ENCODE measurements at places on chromosomes 13 and 19.

- DNase-seq = no peak
These were observed 178.9 kb downstream of the UGGT2 start for GRCh38 chr13:95874286-95874685.

- no peak for DNase-seq
These were observed 192.8 kb downstream of the GGACT start for GRCh38 chr13:100395698-100396373.

- DNase-seq = no peak
These were observed 16.6 kb downstream of the PRKCSH start for GRCh38 chr19:11451871-11452619.

DNA sequence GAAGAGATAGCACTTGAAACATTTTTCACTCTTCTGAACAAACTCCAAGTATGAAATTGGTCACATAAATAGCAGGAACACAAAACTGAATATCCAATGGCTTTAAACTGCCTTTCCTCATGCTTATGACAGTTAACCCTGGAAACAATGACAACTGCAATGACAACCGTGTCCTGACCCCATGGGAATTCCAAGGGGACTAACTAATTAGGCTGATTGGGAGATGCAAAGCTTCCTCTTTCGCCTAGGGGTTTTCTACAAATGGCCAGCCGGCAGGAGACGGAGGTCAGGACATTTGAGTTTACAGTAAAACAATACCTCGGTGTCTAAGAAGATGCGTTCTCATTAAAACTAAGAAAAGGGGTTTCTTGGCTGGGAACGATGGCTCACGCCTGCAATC lies 53.0 kb upstream of the URAD start:
- no peak for DNase-seq

DNA sequence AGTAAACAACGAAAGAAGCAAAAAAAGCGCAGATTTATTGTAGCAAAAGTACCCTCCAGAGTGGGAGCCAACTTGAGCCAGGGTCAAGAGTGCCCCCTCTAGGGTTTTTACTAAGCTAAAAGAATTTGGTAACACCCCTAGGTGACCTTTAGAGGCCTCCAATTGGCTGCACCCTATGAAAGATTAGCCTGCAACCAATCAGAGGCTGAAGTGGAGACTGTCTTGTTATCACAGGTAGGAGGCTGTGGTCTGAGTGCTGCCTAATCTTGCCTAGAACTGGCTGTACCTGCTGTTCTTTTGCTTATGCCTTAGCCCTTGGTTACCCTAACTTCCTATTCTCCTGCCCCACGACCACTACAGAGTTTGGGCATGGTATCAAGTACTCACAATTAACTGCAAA lies 38.3 kb downstream of the ANKRD10 start:
- no peak for DNase-seq

DNA sequence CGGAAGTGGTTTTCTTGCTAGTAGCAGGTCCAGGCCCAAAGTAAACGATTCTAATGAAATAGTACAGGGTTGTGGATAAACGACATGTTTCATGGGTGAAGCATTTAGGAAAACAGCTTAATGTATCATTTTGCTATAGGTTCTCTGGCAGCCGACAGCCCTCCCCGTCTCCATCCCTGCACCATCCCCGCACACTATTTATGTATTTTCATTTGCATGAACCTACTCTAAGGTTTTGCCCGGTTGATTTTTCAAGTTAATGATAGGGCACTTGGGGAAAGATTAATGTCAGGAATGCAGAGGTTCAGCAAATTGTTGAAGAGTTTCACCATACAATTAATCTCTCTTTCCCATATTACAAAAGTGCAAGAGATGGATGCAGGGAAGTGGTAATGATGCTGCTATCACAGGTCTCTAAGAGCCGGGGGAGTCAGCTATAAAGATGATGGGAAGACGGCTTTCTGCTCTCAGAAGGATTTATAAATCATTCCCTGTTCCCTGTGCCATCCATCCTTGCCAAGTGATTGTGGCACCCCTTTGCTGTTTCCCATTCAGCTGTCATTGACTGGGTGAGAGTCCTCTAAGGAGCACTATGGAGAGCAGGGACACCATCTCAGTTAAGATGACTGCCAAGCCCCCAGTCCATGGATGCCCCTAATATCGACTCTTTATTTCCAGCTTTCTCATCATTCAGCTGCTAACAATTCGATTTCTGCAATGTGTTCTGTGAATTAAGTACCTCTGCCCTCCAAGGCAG lies 186.3 kb downstream of the IRS2 start:
- DNase-seq = no peak

DNA sequence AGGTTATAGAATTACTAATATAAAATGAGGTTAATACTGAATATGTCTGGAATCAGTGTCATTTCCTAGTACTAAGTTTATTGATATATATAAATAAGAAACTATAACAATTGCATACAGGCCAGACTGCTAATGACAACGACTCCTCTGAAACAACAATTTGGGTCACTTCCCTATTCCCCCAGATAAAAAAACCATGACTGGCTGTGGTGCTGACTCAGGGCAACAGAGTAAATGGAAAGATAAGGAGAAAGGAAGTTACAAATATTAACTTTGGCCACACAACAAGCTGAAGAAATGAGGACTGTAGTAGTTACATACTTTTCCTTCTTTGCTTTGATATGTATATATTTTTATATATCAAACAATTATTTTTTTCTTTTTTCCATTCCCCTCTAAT lies 263.7 kb upstream of the PCDH9 start:
- no peak for DNase-seq

- no peak for DNase-seq
These were observed 3.0 kb upstream of the NDFIP2 start for GRCh38 chr13:79477968-79478367.

- DNase-seq = no peak
These were observed 25.2 kb upstream of the SIAH3 start for GRCh38 chr13:45876781-45877180.

DNA sequence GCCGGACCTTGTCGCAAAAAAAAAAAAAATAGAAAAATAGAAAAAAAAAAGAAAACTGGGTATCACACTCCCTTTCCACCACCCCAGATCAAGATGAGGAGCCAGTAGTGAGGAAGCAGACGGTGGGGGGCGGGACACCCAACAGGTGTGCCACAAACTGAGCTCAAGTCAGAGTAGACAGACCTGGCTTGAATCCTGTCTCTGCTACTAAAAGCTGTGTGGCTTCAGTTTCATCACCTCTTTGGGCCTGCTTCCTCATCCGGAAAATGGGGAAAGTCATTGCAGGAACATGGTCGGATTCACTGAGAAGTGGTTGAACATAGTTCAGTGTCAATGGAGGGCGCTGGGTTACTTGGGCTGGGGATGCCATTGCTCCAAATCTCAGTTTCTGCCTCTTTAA lies 2.9 kb downstream of the HIF3A start:
- no peak for DNase-seq

All from activated T-cell treated with anti-CD3 and anti-CD28 coated beads for 48 hours (primary cell).